Neural progenitor cell (in vitro differentiated cells): ENCODE measurements at places on chromosomes 7 and 10. TPM values are rescaled to one million over a fixed set of nuclear protein-coding genes. Genes with fewer than 3 reads are reported as not detected.

FAM25C gene
- total RNA-seq = not detected in 2 replicates

MYO3A gene
- 0.09 and 0.46 TPM in 2 replicates for total RNA-seq

DNA sequence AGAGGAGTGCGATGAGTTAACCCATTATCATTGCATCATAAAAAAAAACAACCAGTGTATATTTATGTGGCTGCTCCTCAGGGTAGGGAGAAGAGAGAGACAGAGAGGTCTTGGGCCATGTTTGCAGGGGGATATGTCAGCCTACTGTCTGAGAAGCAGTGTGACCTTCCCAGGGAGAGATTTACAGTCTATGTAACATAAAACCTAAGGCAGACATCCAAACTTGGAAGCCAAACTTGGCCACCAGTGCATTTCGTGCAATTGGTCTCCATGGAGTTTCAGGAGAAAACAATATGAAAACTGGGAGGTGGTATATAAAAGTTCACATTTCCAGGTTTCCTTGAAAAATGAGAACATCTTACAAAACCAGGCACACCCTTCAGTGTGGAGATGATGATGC is 85.9 kb upstream of the CXCL12 start:
- DNase-seq = no peak

- DNase-seq = no peak
Observed at GRCh38 chr7:18109762-18110161, 82.1 kb upstream of the PRPS1L1 start.

GRCh38 chr7:131533151-131533559 is 23.3 kb downstream of the PODXL start:
- DNase-seq = no peak

DNA sequence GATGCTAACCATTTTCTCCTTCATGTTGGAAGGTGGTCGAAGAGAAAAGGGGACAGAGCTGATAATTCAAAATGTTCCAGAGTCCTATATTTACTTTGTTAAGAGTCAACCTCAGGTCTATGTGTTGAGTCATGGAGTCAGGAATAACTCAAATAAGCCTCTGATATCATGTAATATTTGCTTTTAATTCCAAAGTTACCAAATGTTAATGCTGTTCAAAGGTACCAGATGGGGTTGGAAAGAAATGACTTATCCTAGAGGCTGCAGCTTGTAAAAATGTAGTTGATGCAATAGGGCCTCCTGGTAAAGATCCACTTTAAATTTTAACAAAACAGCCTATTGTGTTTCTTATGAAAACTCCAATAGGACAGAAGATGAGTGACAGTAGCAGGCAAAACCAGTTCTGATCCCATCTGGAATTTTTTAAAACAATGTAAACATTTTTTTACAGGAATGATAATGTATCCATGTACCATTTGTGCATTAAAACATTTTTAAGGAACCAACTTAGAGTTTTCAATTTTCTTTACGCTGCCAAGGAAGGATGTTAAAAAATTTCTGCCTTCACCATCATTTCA is 218.2 kb downstream of the ANK3 start:
- DNase-seq = no peak

RTKN2 gene
- total RNA-seq = 39.1 and 65.9 TPM in 2 replicates

ENKUR gene
- total RNA-seq = 0.15 TPM in 1 of 2 replicates, not detected in the other

- no peak for DNase-seq
Observed at GRCh38 chr7:38858259-38858884, 50.6 kb downstream of the VPS41 start.

CAMK2G gene
- total RNA-seq = 35.0 and 36.6 TPM in 2 replicates

DNA sequence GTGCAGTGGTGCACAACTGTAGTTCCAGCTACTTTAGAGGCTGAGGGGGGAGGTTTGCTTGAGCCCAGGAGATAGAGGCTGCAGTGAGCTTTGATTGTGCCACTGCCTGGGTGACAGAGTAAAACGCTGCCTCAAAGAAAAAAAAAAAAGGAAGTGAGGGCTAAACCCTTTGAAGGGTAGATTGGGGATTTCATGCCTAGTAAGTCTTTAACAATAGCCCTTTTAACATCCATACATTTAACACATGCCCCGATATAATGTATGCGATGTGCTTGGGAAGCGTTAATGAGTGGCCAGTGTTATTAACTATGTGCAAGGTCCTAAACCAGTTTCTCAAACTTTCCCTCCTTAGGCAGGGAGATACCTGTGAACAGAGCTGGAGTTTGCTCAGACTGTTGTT is 229.2 kb upstream of the HPS1 start:
- DNase-seq = peak; percentile 36

GRCh38 chr10:74824184-74824899 is 2.1 kb upstream of the KAT6B start:
- DNase-seq = peak; percentile 34

GPR141 gene
- 1.2 and 2.6 TPM in 2 replicates for total RNA-seq

RP9 gene
- total RNA-seq = 11.0 and 29.4 TPM in 2 replicates

TRIL gene
- 8.5 and 14.3 TPM in 2 replicates for total RNA-seq

- no peak for DNase-seq
Observed at GRCh38 chr7:70052691-70053090, 454.4 kb downstream of the AUTS2 start.

GATA3 gene
- 0.09 TPM in 1 of 2 replicates, not detected in the other for total RNA-seq

GRCh38 chr10:72541337-72541736 is 84.5 kb downstream of the MICU1 start:
- no peak for DNase-seq

PAPOLB gene
- total RNA-seq = 0.06 TPM in 1 of 2 replicates, not detected in the other

DNA sequence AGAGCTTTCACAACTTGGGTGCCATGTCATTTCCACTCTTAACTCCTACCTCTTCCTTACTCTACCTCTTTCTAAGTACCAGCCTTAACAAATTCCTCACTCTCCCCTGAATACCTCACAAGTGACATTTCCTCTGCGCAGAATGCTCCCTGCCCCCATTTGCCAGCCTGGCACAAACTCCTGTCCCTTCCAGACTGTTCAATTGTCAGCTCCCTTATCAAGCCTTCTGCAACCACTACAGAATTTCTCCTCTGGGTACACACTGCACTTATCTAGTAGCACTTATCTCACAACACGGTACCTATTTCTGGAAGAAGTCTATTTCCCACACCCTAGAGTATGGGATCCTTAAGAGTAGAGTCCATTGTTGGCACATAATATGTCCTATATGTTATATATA is 39.1 kb upstream of the ANAPC16 start:
- no peak for DNase-seq

DNA sequence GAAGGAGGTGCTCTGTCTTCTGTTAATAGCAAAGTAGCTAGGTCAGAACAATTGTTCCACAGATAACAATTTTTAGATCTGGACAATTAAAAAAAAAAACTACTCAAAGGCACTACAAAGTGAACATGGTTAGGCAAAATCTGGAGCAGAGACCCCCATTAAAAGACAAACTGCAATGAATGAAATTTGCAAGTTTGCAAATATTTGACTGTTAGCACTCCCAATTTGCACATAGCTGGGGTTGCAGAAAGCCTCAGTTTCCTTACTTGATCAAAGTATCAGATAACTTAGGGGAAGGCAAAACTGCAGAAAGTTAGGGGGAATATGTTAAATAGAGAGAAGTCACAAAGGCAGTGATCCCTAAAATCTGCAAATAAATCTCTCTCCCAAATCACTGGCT is 68.3 kb downstream of the DGKI start:
- no peak for DNase-seq

DNA sequence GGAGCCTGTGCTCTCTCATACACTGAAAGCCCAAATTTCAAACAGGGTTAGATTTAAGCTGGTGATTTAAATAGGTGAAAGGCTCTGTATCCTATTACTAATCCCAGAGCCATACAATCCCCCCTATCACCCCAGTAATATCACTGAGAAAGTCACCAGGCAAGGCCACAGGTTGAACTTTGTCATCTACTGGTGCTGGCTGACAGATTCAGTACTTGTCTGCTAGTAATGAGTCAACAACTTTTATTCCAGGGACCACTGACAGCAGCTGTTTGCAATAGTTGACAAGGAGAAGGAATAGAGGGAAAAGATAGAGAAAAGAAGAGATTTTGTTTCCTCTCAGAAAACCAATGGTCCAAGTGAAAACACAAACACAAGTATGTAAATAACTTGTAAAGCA is 10.4 kb downstream of the ASB15 start:
- DNase-seq = no peak

DNA sequence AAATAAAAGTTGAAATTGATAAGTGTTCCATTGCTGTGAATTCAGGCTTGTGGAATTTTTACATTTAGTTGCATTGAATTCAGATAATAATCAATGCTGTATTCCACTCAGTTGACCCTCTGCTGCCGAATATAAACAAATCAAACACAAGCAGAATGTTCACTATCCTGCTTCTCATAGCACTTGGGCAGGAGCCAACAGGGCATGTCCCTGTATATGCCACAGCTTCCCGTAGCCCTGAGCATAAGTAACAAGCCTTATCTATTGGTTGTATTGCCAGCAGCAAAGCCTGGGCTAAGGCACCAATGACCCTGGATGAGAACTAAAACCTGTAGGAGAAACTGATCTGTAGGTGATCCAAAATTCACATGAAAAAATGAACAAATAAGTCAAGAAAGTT is 145.9 kb downstream of the ARHGAP12 start:
- no peak for DNase-seq

DNA sequence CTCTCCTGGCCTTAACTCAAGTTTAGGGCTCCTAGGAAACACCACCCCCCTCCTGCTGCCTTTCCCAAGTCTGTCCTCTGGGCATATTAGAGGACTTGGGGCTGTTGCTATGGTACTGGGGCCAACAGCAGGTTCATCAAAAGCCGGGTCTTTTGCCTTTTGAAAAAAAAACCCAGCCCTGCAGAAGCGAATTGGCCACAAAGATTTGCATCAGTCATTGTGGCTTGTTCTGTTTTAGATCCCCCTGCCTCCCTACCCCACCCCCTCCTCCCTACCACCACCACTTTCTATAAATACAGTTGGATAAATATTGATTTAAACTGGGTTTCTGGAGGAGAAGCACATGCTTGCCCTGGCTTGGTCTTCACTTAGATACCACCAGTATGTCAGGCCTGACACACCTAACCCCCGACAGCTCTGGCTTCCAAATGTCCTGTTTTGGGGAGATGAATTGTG is 7.0 kb downstream of the MXI1 start:
- no peak for DNase-seq

DNA sequence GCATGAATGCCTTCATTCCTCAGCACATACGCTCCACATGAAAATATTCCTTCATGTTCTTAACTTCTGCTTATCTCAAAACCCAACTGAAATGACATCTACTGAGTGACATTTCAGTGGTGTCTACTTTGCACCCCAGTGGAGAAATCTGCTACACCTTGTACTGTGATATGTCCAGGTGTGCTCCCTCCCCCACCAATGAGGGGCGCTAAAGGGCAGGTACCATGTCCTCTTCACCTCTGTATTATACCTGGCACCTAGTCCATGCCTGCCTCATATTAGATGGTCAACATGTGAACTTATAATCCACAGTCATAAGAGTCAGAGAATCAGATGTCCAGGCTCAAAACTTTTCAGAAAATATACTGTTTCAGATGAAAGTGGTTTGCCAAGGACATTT is 2.1 kb downstream of the PAXIP1 start:
- DNase-seq = no peak
